ENCODE measurements at places on chromosomes 12 and 14. TPM values are rescaled to one million over a fixed set of nuclear protein-coding genes. Genes with fewer than 3 reads are reported as not detected.

- no peak for DNase-seq
- no peaks in the 10 kb centered on the region for H3K27me3 ChIP-seq
- H3K4me3 ChIP-seq = no peak overlapping the region
Observed at GRCh38 chr14:99815696-99816095, 22.5 kb downstream of the EML1 start.

DNA sequence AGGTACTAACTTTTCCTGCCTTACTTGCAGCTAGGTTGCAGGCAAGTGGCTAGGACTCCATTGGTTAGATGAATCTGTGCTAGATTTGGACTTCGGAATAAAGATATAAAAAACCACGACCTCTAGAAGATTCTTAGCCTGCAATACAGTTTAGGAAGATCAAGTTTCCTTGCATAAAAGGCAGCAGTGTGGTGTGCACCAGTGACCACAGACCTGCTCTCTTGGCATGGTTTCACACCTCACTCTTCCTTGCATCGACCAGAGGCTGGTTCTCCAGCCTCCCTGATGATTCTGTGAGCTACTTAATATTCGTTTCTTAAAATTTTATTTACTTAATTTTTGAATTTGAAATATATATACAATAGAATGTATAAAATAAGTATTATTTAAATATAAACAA lies 9.8 kb downstream of the KLHDC1 start:
- no peaks in the 10 kb centered on the region for H3K4me1 ChIP-seq
- no peak overlapping the region for H3K4me3 ChIP-seq
- no peak overlapping the region for H3K27ac ChIP-seq
- no peaks in the 10 kb centered on the region for H3K36me3 ChIP-seq

GRCh38 chr14:75274899-75275569 lies 3.6 kb upstream of the FOS start:
- peak; percentile 81 for DNase-seq
- H3K4me1 ChIP-seq = peaks cover 21% of the 10 kb centered on the region
- no peak overlapping the region for H3K4me3 ChIP-seq
- peak overlapping the region; percentile 33 for H3K27ac ChIP-seq
- no peaks in the 10 kb centered on the region for H3K36me3 ChIP-seq
- H3K27me3 ChIP-seq = no peaks in the 10 kb centered on the region

- no peak overlapping the region for H3K27ac ChIP-seq
- no peak overlapping the region for H3K4me3 ChIP-seq
- no peaks in the 10 kb centered on the region for H3K36me3 ChIP-seq
- H3K4me1 ChIP-seq = peaks cover 44% of the 10 kb centered on the region
- no peak for DNase-seq
Observed at GRCh38 chr14:104147346-104148125, 9.1 kb downstream of the KIF26A start.

GRCh38 chr12:96130396-96131059 lies 63.6 kb upstream of the ELK3 start:
- no peak overlapping the region for H3K27ac ChIP-seq
- peak; percentile 19 for DNase-seq
- no peaks in the 10 kb centered on the region for H3K36me3 ChIP-seq
- H3K4me3 ChIP-seq = no peak overlapping the region
- peaks cover 9% of the 10 kb centered on the region for H3K4me1 ChIP-seq
- H3K27me3 ChIP-seq = no peaks in the 10 kb centered on the region

Gene GPX2
- total RNA-seq = 14.3 TPM

Gene ANKRD33
- not detected for total RNA-seq

Gene BCL7A
- total RNA-seq = 25.2 TPM

- no peaks in the 10 kb centered on the region for H3K27me3 ChIP-seq
- no peak overlapping the region for H3K4me3 ChIP-seq
- DNase-seq = no peak
- no peak overlapping the region for H3K27ac ChIP-seq
- H3K36me3 ChIP-seq = no peaks in the 10 kb centered on the region
- H3K4me1 ChIP-seq = no peaks in the 10 kb centered on the region
Observed at GRCh38 chr12:93322784-93323183, 54.9 kb upstream of the NUDT4 start.

- no peak for DNase-seq
- H3K36me3 ChIP-seq = no peaks in the 10 kb centered on the region
- no peaks in the 10 kb centered on the region for H3K27me3 ChIP-seq
- no peak overlapping the region for H3K4me3 ChIP-seq
Observed at GRCh38 chr12:13375583-13376345, 179.2 kb downstream of the EMP1 start.

- no peaks in the 10 kb centered on the region for H3K4me1 ChIP-seq
- no peaks in the 10 kb centered on the region for H3K36me3 ChIP-seq
- no peak overlapping the region for H3K27ac ChIP-seq
Observed at GRCh38 chr14:36816481-36816880, 154.8 kb downstream of the PAX9 start.

GRCh38 chr12:2957816-2958431 lies 1.3 kb upstream of the TEAD4 start:
- peak overlapping the region; percentile 12 for H3K4me3 ChIP-seq
- H3K4me1 ChIP-seq = peaks cover 40% of the 10 kb centered on the region
- no peaks in the 10 kb centered on the region for H3K27me3 ChIP-seq
